Hematopoietic multipotent progenitor cell treated with erythropoietin and hydrocortisone succinate and interleukin-3 and kit ligand, for 6 days (in vitro differentiated cells): ENCODE measurements at places on chromosomes 2 and 18.
A peak's percentile ranks its signal among the peaks of the same experiment; 100 is the strongest.

- no peak for DNase-seq
Measured at GRCh38 chr2:54308186-54308585, 52.2 kb upstream of the TSPYL6 start.

GRCh38 chr2:88493481-88493880, 41.0 kb upstream of the FOXI3 start:
- DNase-seq: no peak

DNA sequence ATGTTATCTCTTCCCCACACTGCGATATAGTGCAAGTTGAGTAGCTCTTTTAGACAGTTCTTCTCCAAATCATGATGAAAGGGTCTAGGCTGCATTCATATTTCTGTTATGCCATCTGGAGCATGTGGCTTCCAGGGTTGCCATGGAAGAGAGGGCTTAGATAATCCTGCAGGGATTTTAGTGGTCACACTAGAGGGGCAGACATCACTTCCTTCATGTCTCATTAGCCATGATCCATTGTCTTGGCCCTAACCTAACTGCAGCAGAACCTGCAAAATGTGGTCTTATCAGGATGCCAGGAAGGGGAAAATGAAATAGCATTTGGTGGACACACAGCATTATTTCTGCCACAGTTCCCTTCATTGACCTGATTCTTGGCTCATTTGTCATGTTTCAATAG, 83.1 kb downstream of the ADAM23 start:
- DNase-seq: no peak

DNA sequence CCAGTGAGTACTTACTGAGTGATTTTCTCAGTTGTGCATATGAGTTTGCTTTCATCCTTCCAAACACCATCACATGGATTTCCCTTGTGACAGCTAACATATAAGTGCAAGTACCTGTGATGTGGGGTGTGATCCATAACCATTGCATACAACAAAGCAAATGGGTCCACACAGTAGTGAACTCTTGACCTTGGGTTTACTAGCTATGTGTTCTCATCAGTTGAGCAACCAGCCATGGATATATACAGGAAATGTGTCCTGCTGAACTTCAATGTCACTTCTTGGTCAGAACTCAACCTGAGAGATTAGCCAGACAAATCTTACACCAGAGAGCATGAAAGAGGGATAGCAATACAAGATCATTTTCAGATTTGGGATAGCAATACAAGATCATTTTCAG, 420.9 kb upstream of the KCNH7 start:
- DNase-seq: no peak

DNA sequence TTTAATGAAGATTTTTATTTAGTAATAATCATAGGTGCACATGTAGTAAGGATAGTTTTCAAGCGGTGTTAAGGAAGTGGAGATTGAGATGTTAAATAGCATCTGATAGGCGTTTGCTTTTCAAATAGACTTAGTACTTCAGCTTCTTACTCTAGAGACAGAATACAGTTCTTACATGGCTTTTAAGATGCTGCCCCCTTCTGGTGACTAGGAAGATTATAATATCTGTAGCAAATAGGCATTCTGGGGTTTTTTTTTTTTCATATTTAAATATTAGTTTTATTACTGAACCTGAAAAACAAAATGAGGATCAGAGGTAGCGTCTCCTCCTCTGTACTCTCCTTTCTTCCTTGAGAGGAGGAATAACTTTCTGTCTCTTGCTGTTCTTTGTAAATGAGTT, 100.2 kb downstream of the AGAP1 start:
- peak; percentile 90 for DNase-seq

GRCh38 chr2:44979581-44979980, 29.7 kb downstream of the SIX2 start:
- DNase-seq: no peak

- peak; percentile 12 for DNase-seq
Measured at GRCh38 chr18:46343931-46344372, 239.8 kb downstream of the HAUS1 start.

DNA sequence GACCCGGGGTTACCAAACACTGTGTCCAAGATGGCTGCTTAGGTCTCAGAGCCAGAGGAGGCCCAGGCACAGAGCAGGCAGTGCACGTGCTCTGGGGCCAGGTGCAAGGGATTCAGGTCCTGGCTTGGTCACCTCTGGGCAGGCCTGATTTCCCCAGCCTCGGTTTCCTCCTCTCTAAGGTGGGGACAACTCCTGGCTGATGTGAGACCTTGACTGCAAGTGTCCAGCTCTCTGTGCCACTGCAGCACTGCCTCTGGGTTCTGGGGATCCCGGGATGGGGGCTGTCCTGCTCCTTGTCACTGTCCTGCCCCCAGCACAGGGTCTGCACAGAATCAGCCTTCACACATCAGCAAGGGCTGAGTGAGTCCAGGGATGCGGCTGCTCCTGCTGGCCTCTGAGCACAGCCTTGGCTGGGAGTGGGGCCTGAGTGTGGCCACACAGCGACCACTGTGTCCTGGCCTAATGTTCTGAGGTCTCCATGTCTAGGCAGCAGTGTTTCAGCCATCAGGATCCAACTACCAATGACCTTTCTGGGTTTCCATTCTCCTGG, 170.2 kb upstream of the HDAC4 start:
- no peak for DNase-seq

DNA sequence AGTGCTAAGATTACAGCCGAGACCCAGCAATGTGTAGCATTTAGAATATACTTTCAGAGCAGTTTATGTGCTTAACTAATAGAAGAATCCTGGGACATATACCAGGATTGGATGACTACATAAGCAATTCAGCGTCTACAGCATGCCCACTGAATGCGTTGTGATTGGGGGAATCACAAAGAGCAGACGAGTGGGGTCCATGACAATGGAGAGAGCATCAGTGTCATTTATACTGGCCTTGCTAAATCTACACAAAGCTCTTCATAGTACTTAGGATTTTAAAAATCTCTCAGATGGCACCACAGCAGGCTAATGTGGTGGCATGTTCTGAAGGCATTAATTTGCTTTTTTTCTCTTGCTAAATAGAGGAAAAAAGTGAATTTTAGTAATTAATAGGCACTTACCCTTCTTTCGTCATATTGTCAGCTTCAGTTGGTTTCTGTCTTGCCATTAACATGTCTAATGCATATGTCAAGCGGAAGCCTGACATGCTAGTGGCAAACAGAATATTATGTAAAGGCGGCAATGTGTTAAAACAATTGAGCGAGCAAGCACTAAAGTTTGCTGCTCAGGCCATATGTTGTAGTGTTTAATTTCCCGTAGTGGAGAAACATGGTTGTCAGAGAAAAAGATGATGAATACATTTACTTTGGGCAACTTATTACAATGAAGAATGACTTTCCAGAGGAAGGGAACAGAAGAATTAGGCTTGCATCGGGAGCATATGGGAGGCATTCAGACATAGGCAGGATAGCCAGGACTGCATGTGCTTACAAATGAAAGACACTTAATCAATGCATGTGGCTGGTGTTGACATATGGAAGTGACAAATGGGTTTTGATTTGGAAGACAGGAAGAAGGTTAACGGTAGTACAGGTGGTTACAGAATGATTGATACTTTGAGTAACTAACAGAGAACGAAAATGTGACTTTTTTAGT, 145.2 kb downstream of the ICOS start:
- DNase-seq: no peak

DNA sequence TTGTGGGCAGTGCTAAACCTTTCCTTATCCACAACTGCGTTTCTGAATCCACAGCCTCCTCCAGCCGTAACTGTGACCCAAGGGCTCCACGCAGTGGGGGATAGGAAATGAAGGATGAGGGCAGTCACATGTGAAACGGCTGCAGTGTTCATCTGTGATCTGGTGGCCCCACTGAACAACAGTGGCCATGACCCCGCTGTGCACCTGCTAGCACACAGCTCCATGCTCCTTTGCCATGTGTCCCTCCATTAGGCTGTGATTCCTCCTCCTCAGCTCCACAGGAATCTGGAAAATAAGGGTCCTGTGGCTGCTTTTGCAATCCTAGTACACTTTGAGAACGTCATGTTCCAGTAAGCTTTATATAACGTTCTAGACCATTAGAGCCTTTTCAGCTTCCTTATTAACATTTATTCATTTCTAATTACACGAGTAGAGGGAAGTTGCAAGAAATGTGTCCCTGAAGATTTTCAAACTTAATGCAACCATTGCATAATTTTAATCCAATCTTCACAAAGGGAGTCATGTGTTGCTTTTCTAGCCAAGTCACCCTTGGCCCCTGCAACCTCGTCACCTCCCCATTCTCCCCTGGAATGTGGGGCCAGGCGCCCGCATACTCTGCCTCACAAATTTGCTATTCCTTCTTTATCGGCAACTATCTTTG, 7.1 kb upstream of the NAPG start:
- DNase-seq: peak; percentile 39

- DNase-seq: no peak
Measured at GRCh38 chr2:239180526-239181073, 220.2 kb downstream of the HDAC4 start.

GRCh38 chr2:175414882-175415487, 233.5 kb upstream of the ATP5MC3 start:
- peak; percentile 45 for DNase-seq

- DNase-seq: no peak
Measured at GRCh38 chr2:43315482-43315881, 89.1 kb upstream of the ZFP36L2 start.

DNA sequence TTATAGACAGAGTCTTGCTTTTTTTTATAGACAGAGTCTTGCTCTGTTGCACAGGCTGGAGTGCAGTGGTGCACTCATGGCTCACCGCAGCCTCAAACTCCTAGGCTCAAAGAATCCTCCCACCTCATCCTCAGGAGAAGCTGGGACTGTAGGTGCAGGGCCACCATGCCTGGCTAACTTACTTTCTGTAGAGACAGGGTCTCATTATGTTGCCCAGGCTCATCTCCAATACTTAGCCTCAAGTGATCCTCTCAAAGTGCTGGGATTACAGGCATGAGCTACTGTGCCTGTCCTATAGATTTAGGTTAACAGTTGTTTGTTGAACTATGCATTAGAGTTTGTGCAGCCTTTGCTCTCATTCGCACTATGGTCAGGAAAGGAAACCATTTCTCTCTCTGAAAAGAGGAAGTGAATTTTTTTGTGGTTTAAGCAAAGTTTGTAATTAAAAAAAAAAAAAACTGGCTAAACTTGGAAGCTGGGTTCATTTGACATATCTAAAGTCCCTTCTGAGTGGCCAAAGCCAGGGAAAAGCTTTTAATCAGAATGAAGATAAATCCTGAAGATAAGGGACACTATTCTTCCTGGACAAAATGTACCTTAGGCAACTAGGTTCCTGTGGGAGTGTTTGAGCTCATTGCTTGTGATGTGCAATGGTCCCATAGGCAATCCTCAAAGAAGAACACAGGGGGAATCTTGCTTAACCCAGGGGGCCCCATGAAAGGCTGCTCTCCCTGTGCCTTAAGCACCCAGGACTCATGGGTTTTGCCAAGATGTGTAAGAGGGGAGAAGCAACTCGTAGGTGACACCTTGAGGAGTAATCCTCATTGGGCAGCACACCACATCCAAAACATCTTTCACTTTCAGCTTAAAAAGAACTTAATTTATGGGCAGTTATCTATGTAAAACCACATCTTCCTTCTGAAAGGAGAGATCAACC, 201.7 kb downstream of the MREG start:
- peak; percentile 69 for DNase-seq

DNA sequence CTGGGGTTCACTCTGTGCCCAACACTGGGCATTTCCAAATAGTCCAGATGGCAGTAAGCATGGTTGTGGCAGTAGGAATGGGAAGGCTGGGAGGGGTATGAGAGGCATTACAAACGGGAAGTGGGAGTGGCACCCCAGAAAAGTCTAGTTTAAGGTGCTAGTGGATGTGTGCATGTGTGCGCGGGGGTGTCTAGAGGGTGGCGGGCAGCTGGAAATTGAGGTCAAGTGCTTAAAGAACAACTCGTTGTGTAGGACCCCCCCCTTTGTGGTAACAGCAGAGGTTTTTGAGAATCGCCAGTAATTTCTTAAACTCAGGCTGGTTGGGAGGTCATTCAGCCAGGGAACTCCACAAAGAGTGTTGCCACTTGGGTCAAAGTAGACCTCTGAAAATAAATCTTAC, 69.9 kb downstream of the RHBDD1 start:
- no peak for DNase-seq

DNA sequence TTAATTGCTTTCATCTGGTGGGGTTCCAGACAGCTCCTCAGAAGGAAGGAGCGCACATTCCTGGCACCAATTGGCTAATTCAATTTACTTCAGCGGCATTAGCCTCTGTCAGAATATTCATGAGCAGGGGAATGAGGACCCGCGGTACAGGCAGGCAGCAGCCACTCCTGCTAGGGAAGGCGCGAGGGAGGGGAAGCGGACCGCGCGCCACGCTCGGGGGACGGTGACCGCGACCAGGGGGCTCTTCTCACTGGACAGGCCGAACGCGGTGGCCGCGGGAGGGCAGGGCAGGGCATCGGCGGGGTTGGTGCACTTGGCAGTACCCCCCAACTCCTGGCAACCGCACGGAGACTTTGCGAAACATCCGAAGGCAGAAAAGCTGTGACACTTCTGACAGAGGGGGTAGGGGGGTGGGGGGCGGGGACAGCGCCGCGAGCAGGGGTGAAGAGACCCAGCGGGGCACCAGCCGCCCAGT, at the start of gene CDH20:
CDH20 (plus strand) TSS at position 160 of the 475 bp plus-strand sequence.
- no peak for DNase-seq

- no peak for DNase-seq
Measured at GRCh38 chr2:166410828-166411472, 35.2 kb upstream of the SCN9A start.

GRCh38 chr2:74507926-74508520, 528 bp upstream of the PCGF1 start:
- peak; percentile 53 for DNase-seq

DNA sequence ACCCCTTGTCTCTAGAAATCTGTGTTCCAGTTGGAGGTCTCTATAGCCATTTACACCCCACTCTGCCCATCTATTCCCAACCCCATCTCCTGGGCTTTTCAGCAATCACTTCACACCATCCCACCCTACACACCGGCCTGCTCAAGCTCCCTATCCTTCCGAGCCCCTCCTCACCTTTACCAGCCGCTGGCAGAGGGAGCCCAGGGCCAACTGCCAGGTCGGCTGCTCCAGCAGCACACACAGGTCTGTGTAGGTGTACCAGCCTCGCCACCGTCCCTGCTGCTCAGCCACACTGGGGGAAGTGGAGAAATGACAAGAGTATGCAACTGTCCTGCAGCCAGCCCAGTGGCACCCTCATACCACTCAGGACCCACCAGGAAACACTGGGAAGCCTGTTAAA, 3.3 kb upstream of the SLC23A3 start:
- no peak for DNase-seq

GRCh38 chr2:16623031-16623430, 42.6 kb downstream of the CYRIA start:
- no peak for DNase-seq

DNA sequence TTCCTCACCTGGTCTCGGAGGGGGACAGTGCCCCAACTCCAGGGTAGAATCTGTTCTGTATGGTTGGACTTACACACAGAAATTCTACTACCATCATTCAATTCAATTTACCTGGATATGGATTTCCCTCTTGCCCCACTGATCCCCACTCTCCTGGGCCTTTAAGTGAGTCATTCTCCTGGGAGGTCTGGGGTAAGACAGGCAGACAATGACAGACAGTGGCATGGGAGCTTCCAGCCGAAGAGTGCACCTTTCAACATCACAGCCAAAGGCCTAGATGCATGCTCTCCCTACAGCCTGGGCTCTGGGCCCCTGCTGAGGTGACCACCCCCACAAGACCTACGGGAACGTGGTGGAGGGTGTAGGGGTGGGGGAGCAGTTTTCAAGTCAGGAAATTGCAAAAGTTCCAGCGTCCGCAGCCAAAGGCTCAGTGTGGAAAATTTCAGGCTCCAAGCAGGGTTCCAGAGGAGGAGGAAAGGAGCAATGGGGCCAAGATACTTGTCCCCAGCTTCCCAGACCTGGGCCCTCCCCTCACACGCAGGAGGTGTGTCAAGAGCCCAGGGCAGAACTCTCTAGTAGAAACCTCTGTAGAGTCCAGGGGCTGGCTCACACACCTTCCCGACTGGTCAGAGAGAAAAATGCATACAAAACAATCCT, 296.4 kb downstream of the CYP26B1 start:
- DNase-seq: no peak
